ENCODE measurements at places on chromosomes 1 and 21.

GRCh38 chr1:229270547-229271447, at the start of gene RAB4A:
Gene RAB4A, plus strand, starts transcription at chr1:229271111. Its CDS starts 229 bp downstream, at chr1:229271340.
- DNase-seq, result peak; percentile 70

GRCh38 chr21:26717146-26717739, 128.0 kb downstream of the ADAMTS1 start:
- no peak for DNase-seq

GRCh38 chr1:27527890-27528817, 38.2 kb upstream of the WASF2 start:
- peak; percentile 48 for DNase-seq

GRCh38 chr1:15756143-15757015, 2.2 kb upstream of the FBLIM1 start:
- DNase-seq, result peak; percentile 20

- DNase-seq, result no peak
Observed at GRCh38 chr1:150092180-150092791, 24.7 kb downstream of the VPS45 start.

- DNase-seq, result no peak
Observed at GRCh38 chr1:233704170-233704897, 90.4 kb downstream of the KCNK1 start.

- no peak for DNase-seq
Observed at GRCh38 chr1:185846672-185847444, 112.7 kb downstream of the HMCN1 start.

GRCh38 chr1:225813214-225813964, 3.5 kb downstream of the EPHX1 start:
- no peak for DNase-seq
